ENCODE measurements at places on chromosomes 16 and 17. TPM values are rescaled to one million over a fixed set of nuclear protein-coding genes. Genes with fewer than 3 reads are reported as not detected.

Gene GLYR1
- total RNA-seq = 121 TPM

- DNase-seq = no peak
Observed at GRCh38 chr17:39818358-39819000, 45.6 kb downstream of the IKZF3 start.

Gene GPR139
- not detected for total RNA-seq

GRCh38 chr16:14539631-14540030 lies 90.4 kb downstream of the PARN start:
- no peak for DNase-seq

DNA sequence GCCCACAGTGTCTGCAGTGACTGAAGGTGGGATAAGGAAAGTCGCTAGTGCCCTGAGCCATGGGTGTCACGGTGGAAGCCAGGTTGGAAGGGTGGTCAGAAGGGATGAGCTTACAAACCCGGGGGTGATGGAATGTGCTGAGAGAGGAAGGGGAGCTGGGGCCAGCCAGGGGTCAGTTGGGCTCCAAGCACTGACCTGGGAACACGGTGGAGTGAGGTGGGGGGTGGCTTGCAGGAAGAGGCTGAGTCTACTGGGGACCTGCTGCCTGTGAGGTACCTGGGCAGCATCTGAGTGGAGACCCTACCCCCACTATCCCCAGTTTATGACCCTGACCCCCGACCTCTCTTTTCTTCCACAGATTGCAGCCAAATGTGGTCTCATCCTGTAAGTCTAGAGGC lies 3.1 kb downstream of the TMEM92 start:
- no peak for DNase-seq

DNA sequence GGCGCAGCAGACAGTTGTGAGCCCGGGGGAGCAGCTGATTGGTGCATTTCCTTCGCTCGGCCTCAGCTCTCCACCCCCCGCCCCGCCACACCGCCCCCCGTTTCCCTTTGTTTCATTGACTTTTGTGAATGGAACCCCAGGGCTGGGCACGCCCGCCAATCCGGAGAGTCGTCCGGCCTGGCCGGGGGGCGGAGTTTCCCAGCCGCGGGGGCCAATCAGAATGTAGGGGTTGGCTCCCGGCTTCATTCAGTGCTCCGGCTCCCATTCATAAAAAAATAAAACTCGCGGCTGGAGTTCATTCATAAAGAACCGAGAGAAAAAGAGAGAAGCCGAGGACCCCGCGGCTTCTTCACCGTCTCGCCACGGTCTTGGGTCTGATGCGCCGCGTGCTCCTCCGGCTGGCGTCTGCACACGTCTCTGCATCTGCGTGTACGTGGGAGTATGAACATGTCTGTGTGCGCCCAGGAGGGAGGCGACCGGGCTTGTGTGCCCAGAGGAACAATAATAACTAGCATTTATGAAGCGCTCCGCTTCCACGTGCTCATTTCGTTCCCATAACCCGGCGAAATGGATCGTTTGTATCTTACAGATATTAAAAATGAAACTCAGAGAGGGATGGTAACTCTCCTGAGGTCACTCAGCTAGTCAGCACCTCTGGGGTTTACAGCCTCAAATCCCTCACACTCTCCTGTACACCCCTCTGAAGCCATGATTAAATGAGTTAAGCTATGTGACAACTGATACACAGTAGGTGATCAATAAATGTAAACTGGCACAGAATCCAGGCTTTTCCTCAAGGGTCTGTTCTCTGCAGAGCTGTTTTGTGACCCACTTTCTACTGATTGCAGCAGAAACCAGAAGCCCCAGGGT lies at the start of gene ETV4:
Gene ETV4 (minus strand): TSS at position 22 of the 870 bp plus-strand sequence. CDS start 723 bp downstream, outside the sequence.
- peak; percentile 94 for DNase-seq

Gene DOC2B
- total RNA-seq = 0.39 TPM

DNA sequence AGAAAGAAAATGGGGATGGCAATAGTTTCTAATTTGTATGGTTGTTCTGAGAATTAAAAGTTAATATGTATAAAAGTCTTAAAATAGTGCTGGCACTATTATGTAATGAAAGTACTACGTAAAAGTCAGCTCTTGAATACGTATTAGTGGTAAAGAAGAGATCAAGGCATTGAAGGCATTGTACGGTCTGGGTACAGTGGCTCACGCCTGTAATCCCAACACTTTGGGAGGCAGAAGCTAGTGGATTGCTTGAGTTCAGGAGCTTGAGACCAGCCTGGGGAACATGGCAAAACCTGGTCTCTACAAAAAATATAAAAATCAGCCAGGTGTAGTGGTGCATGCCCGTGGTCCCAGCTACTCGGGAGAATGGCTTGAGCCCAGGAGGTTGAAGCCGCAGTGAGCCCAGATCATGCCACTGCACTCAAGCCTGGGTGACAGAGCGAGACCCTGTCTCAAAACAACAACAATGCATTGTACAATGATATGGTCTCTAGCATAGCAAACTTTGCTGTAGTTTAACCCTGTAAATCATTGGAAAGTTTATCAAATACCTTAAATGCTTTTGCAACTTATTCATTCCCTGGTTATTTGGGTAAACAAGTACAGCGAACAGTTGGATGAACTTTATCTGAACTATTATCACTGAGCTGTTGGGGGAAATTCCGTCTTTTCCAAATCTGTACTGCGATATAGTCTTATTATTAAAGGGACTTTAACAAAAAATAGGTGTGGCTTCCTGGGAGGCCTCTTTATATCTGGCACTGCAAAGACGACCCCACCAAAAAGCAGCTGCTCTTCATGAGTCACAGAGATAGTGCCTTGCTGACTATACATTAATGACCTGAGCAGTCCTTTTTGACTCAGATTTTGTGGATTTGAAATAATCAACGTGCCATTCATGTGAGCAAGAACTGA lies 73.6 kb downstream of the GPRC5B start:
- DNase-seq = no peak

Gene IFI35
- total RNA-seq = 4.9 TPM

DNA sequence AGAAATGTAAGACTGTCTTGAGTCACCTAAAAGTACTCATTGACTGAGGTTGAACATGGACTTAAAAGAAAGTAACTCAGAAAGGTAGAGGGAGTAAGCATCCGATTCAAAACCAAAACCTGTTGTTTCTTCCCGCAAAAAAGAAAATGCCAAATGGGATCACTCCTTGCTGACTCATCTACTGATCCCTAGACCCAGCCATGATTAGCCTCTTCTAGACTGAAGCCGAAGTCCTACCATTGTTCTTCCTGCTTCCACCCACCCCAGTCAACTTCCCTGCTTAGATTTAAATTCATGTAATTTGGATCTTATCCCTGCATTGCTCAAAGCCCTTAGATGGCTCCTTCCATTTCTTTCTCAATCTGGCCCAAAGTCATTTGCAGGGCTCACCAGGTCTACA lies 760.5 kb upstream of the SOX9 start:
- DNase-seq = no peak

DNA sequence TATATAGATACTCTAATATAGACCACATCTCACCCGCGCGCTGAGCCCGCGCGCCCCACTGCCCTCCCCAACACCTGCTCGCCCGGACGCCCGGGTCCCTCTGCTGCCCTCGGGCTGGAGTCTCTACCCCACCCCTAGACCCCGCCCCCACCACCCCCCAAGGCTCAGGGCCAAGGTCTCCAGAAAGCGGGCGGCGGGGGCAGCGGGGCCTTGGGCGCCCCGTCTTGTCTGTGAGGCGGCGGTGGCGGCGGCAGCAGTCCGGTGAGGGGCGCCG lies 2.6 kb downstream of the HES7 start:
- no peak for DNase-seq

Gene MT3
- not detected for total RNA-seq

DNA sequence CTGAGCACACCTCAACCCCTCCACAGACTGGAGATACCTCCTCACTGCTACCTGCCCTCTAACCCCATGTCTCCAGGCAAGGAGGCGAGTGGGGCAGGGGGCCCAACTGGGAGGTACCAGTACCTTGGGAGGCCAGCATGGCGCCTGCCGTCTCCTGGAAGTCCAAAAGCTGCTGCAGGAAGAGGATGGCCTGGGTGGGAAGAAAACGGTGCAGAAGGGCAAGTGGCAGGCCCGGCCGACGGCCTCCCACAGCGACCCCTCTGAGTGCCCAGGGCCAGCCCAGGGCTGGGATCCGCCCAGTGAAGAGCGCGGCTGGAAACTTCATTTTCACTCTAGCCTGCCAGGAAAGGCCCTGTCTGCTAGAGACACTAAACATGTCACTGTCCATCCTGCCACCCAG lies 8.5 kb downstream of the ZACN start:
- no peak for DNase-seq

Gene MT1G
- total RNA-seq = 10.8 TPM

Gene ACD
- total RNA-seq = 48.0 TPM

- DNase-seq = no peak
Observed at GRCh38 chr17:80445726-80446110, 30.7 kb downstream of the NPTX1 start.

- DNase-seq = no peak
Observed at GRCh38 chr16:49458656-49459445, 85.2 kb downstream of the C16orf78 start.

Gene SLC6A2
- not detected for total RNA-seq

Gene CXCL16
- total RNA-seq = 4.0 TPM

GRCh38 chr17:72846399-72846798 lies 246.1 kb downstream of the SLC39A11 start:
- DNase-seq = no peak

GRCh38 chr16:17476414-17477259 lies 5.9 kb upstream of the XYLT1 start:
- DNase-seq = peak; percentile 32

GRCh38 chr16:73485880-73486279 lies 438.0 kb upstream of the ZFHX3 start:
- DNase-seq = no peak

- peak; percentile 80 for DNase-seq
Observed at GRCh38 chr16:31451681-31452351, 7.5 kb upstream of the ARMC5 start.

Gene GGT6
- not detected for total RNA-seq

GRCh38 chr17:41734949-41735313 lies 488 bp upstream of the HAP1 start:
- no peak for DNase-seq

- no peak for DNase-seq
Observed at GRCh38 chr16:1674306-1674705, 3.8 kb upstream of the JPT2 start.

- DNase-seq = peak; percentile 60
Observed at GRCh38 chr16:75351183-75351582, 82.1 kb downstream of the CFDP1 start.

- DNase-seq = no peak
Observed at GRCh38 chr17:72726936-72727335, 365.6 kb downstream of the SLC39A11 start.

DNA sequence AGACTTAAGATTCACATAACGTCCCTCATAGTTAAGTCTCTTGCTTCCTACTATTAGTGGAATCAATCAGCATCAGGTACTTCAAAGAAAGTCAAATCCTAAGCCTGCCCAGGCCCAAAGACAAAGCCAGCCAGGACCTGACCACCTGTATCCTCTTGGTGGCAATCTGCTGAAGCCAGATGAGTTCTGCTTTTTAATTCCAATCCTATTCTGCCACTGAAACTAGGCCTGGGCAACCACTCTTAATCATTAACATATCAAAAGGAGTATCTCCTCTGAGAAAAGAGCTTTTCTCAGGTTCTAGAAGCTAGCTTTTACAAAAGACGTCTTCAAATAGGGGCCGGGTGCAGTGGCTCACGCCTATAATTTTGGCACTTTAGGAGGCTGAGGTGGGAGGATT lies 15.1 kb upstream of the GLG1 start:
- DNase-seq = no peak

- DNase-seq = peak; percentile 33
Observed at GRCh38 chr17:64964796-64965195, 45.5 kb upstream of the LRRC37A3 start.

All from A673 (cell line).